ENCODE measurements at places on chromosomes 4 and X.

DNA sequence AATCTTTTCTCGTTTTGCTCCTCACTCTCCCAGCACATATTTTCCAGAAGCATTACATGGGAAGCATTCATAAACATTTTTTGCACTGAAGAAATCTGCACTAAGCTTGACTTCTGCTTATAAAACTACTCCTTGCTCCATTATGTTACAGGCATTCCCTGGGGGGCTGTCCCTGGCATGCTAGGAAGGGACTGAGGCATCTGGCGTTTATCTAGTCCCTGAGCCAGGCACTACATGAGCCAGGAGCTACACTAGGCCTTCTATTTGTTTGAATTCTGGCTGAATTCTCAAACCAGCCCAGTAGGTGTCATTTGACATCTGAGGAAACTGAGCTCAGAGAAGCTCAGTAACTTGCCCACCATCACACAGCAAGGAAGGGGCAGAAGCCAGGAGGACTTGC is 43.3 kb downstream of the NHSL2 start:
- DNase-seq: no peak

- DNase-seq: no peak
Observed at GRCh38 chr4:170391066-170391740, 301.4 kb upstream of the AADAT start.

DNA sequence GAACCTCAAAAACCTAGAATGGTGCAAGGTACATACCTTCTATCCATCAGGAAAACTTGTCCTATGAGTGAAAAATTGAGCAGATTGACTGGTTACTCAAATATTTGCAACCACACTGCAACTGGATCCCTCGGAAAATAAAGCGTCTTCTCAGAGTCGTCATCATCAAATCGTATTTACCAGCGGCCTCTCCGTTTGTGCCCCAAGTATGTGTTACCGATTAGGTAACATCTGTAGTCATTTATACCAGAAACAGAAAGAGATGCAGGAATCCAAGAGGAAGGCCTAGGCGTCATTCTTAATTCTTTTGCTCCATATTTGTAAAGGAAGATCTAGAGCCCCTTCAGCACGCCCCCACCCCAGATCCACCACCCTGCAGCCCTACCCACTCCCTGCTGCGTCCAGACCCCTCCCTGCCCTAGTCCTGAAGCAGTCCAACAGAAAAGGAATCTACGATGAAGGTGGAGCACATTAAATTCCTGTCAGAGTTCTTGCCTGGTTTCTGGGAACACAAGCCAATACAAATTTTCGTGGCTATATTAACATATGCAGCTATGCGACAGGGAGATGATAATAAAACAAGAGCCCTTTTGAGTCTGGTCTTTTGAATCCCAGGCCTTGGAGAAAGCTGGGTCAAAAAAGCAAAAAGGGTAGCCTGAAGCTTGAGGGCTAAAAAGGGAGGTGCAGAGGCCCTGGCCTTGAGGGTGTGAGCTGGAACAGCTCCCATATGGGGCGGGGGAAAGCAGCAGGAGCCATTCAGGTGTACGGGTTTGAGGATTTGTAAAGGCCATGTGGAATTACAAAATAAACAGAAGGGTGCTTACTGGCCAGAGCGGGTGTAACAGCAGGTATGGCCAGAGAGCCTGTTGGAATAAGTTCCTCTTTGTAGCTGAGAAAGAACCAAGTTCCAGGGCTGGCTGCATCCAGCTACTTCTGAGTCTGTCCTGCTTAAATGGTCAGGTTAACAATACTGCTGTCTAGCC is 77.0 kb downstream of the ZNF827 start:
- DNase-seq: no peak

DNA sequence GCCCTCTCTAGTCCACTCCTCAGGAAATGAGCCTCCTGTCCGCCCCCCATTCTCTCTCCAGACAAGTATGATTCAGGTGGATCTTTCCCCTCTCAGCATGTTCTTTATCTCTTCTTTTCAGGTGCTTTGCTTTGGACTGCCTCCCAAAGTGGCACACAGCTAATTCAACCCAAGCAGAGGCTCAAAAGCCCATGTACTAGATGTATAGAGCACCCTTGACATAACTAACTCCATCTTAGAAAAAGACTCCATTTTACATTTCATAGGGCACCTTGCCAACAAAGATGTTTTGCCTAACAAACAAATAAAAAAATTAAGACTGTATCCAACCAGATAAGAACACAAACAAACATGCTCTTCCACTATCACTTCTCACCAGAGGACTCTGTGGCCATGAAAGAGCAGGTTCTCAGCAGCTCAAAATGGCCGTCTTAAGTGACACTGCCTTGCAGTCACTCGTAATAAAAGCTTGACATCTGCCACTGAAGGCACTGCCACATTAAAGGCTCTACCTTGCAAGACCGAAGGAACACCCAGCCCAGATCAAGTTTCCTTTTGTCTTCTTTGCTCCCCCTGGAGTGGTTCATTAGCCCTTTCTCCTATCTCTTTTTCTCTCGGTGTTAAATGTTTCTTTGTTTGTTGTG is 84.9 kb upstream of the TAB3 start:
- no peak for DNase-seq

GRCh38 chr4:152696764-152697261 is 17.0 kb upstream of the TMEM154 start:
- DNase-seq: no peak

- DNase-seq: no peak
Observed at GRCh38 chr4:172628263-172628662, 540.3 kb upstream of the GALNT7 start.

GRCh38 chrX:11187001-11187400 is 75.9 kb downstream of the HCCS start:
- no peak for DNase-seq

- no peak for DNase-seq
Observed at GRCh38 chrX:37829721-37830120, 17.6 kb downstream of the DYNLT3 start.

- no peak for DNase-seq
Observed at GRCh38 chr4:140335076-140335475, 38.4 kb upstream of the SCOC start.

DNA sequence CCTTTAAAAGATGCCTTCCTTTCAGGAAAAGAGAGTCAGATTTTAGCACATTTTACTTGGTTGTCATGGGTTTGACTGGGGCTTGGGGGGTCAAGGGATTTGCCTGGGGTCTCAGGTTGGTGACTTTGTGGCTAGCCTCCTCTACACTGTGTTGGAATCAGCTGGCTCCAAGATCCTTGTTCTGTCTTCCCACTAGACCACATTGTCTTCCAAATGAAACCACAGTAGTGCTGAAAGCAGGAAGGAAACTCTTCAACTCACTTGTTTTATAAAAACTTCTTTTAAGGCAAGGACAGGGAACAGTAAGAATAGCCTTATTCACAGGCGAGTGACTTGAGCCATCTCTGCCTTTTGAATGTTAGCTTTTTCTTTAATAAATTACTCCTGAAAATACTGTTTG is 37.0 kb upstream of the OTUD4 start:
- DNase-seq: no peak

GRCh38 chr4:40486534-40486933 is 143.1 kb downstream of the RBM47 start:
- DNase-seq: peak; percentile 56

- peak; percentile 5 for DNase-seq
Observed at GRCh38 chrX:63350465-63350877, 661 bp downstream of the SPIN4 start.

GRCh38 chrX:57289089-57289488 is 2.6 kb downstream of the FAAH2 start:
- no peak for DNase-seq

GRCh38 chr4:168621806-168622589 is 125.1 kb downstream of the PALLD start:
- no peak for DNase-seq
